ENCODE measurements at places on chromosomes 6 and 20.

- no peak for DNase-seq
These were observed 72.4 kb upstream of the BACH2 start for GRCh38 chr6:90369024-90369519.

DNA sequence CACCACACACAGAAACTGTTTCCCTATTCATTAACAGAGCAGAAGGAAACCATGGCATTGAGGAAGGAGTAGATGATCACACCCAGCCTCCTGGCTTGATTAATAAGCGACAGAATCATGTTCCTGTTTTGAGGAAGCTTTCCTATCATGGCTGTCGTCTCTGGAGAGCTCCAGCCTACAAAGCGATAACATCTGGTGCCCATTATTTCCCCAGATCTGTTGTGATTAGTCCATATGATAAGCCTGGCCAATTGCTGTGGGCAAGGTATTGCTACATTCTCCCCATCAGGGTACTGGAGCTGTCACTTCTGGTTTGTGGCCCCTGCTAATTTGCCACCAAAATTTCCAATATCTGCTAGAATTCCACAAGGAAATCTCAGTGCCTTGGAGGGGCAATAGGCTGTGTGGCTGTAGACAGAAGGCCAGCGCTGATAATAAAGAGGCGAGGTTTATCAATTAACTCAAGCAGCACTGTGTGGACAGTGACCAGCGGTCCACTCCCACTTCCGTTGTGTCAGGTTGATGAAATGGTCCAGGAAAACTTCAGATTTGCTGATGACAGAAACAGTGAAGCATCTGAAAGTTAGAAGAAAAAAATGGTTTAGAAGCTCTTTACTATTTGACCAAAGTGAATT lies 66.4 kb downstream of the OLIG3 start:
- DNase-seq: no peak

DNA sequence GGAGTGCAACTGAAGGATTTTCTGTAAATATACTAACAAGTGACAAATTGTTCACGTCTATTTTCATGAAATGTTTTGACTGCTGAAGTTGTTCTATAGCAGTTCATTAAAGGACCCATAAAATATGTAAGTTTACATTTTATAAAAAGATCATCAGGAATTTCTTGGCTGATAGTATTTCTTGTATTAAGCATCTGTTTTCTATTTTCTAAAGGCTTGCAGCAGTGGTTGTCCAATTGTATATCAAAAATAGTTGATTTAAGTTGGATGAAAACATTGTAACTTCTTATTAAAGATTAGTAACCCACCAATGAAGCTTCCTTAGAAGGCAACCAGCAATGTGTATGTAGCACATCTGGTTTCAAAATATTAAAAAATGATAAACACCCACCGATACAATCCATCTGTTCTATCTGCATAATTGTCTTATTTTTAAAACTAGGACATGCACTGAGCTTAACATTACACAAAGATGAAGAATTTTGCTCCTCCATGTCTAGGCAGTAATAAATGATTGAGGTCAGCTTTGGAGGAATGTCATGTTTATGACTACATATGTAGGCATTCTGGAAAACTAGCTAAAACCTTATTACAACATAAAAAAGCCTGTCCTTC lies 301.3 kb upstream of the TCF21 start:
- DNase-seq: no peak

GRCh38 chr6:140105857-140106256 lies 731.4 kb upstream of the CITED2 start:
- no peak for DNase-seq

- DNase-seq: no peak
These were observed 142.9 kb downstream of the HIVEP2 start for GRCh38 chr6:142802124-142802523.
